ENCODE measurements at places on chromosomes 4 and X.

GRCh38 chr4:80265571-80266252, 752 bp upstream of the FGF5 start:
- no peak for DNase-seq

- DNase-seq, result no peak
Measured at GRCh38 chrX:109362101-109362500, 119.8 kb downstream of the GUCY2F start.

DNA sequence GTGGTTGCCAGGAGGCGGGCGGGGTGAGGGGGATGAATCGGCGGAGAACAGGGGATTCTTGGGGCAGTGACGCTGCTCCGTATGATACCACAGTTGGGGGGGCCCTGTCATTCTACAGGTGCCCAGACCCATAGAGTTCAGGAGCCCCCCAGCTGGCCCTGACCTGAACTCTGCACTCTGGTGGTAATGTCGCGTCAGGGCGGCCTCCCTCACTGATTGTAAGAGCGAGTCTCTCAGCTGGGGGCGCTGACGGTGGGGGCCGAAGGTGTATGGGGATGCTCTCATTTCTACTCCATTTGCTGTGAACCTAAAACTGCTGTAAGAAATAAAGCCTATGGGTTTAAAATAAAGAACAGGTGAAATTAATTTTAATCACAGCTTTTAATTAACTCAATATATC, 91.8 kb upstream of the PSAPL1 start:
- DNase-seq, result no peak

DNA sequence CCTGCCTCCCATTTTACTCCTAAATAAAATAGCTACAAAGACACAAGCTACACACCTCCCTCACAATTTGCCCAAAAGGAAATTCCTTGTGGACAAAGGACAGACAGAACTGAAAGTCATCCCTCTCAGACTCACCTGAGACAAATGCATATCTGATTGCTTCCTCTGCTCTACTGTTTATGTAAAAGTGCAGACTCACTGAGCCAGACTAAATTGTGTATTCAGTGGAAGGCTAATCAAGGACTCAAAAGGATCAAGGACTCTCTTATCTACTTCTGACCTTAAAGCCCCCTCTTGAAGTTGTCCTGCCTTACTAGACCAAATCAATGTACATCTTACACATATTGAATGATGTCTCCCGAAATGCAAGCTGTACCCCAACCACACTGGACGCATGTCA, 3.9 kb downstream of the PDCL2 start:
- DNase-seq, result no peak

GRCh38 chr4:157791236-157791635, 381.6 kb downstream of the GASK1B start:
- DNase-seq, result no peak

DNA sequence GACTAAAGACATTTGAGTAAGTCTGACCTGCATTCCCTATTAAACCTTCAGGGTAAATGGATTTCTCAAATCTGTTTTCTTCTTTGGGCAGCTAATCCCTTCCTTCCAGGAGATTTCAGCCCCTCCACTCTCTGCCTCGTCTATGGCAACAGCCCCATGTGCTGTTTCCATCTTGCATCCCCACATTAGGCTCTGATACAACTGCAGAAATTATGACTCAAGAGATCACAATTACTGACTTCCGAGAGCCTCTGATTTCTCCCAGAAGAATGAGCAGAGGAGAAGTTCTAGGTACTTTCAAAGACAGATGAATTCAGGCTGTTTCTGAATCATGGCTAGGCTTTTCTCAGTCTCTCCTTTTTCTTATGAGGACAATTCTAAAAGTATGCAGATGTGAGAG, 38.7 kb downstream of the RAI2 start:
- no peak for DNase-seq

DNA sequence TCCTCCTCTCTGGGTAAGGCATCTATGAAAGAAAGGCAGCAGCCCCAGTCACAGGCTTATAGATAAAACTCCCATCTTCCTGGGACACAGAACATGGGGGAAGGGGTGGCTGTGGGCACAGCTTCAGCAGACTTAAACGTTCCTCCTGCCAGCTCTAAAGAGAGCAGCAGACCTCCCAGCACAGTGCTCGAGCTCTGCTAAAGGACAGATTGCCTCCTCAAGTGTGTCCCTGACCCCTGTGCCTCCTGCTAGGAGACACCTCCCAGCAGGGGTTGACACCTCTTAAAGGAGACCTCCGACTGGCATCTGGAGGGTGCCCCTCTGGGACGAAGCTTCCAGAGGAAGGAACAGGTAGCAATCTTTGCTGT, 89.9 kb downstream of the EFHC2 start:
- DNase-seq, result no peak

DNA sequence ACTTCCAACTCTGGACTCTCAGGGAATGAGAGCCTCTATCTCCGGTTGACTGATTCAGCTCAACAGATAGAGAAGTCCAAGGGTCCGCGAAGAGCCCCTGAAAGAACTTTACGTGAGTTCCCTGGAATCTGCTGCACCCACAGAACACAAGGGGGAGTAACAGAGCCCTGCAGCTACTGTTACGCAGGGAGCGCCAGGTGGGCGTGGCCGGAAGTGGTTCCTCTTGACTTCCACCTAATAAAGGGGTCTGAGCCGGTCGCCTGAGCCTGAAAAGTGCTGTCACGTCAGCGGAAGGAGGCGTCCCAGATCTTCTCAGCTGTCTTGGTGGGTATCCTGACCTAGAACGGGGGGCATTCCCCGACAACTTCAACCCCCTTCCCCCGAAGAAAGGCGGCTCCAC, at the start of gene MAGEB6:
TSS of gene MAGEB6 (plus strand) at position 237 of the 400 bp plus-strand sequence. CDS start 1,407 bp downstream, outside the sequence.
- DNase-seq, result no peak

DNA sequence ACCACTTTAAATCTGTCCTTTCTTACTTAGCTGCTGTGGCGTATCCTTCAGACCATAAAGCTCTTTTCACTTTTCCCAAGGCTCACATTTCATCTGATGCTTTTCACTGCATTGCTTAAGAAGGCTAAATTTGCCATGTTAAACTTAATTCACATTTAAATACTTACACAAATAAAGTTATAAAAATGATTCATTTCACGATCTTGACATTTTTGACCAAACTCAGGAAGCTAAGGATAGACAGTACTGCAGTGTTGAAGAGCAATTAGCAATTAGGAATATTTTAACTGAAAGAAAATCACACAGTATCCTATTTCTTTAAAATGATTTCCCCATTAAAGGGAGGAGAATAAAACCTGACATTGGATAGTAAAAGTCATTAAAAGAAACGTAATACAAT, 1038.6 kb downstream of the STPG2 start:
- DNase-seq, result no peak

- DNase-seq, result no peak
Measured at GRCh38 chrX:64977830-64978229, 1.6 kb upstream of the ZC4H2 start.

DNA sequence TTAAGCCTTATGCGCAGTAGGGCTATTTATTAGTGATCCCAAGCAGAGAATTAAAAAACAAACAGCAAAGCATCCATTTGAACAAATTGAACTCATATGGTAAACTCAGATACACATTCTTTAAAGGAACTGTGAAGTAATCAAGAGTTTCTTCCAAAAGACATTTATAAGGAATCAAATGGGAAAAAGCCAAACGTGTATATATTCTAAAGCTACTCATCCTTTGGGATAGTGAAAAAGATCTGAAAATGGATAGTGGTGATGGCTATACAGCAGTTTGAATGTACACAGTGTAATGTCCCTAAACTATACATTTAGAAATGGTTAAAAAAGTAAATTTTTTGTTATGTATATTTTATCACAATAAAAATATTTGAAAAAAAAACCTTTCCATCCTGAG, 16.6 kb upstream of the HPGDS start:
- DNase-seq, result no peak

- no peak for DNase-seq
Measured at GRCh38 chr4:56748271-56748670, 67.2 kb upstream of the HOPX start.

- DNase-seq, result no peak
Measured at GRCh38 chrX:80430826-80431504, 10.7 kb downstream of the TENT5D start.

GRCh38 chrX:24146283-24146949, 3.1 kb upstream of the ZFX start:
- DNase-seq, result no peak

DNA sequence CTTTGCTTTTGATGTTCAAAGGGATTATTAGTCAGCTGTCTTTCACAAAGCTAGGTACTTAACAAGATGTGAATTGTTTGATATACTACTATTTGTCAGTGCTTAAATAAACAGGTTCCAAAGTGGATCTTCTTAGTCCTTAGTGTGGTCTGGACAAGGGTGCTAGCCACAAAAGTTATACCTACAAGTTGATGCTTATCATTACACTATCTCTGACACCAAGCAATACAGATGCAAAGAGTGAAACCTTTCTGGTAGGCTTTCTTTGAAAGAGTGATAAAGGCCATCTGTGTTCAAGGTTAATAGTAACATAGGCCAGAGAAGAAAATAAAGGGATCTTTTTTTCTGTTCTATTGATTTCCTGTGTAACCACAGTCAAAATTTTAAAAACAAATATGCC, 12.2 kb upstream of the RBPJ start:
- no peak for DNase-seq

GRCh38 chr4:140932501-140933045, 176.4 kb upstream of the TBC1D9 start:
- DNase-seq, result no peak

- DNase-seq, result no peak
Measured at GRCh38 chr4:4368809-4369580, 17.9 kb upstream of the NSG1 start.

GRCh38 chr4:172698256-172698655, 470.4 kb upstream of the GALNT7 start:
- DNase-seq, result no peak

- no peak for DNase-seq
Measured at GRCh38 chr4:122548452-122548851, 72.4 kb downstream of the IL21 start.

- DNase-seq, result no peak
Measured at GRCh38 chrX:44006081-44006480, 32.9 kb upstream of the NDP start.

DNA sequence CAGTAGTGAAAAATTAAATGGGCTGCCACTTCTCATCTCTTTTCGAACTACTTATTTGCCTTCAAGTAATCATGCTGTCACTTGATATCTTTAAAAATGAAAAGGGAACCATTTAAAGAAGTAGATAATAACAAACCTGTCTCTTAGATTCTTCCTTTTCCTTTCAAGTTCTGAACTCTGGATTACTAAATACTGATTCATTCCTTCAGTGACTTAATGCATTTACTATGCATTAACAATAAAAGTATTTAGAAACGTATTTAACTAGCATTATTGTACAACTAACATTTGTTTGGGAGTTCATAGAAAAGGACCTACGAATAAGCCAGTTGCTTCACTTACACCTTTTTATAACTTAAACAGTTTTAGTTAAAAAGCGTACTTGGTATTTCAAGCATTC, 61.1 kb upstream of the RAB33B start:
- DNase-seq, result no peak

DNA sequence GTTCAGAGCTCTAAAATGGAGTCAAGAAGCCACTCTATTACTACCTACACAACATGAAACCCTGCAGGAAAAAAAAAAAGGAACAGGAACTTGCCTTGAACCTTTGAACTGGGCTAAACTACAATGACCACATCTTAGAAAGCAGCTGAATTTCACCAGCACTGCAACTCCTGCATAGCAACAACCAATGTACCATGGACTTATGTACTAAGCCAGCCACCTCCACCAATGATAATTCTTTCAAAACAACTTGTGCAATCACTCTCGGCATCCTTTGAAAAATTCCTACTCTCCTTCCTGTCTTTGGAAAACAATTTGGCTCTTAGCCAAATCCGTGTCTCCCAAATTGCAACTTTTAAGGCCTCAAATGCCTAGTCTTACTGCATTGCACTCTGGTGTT, 26.8 kb upstream of the FMR1 start:
- no peak for DNase-seq

- no peak for DNase-seq
Measured at GRCh38 chrX:77693594-77693993, 92.4 kb downstream of the ATRX start.
